Ovary (tissue), 10 donors: ENCODE measurements at places on chromosomes 3 and 15.

GRCh38 chr15:62847900-62848489, 194.6 kb upstream of the TPM1 start:
- peak; percentile 78 for DNase-seq

DNA sequence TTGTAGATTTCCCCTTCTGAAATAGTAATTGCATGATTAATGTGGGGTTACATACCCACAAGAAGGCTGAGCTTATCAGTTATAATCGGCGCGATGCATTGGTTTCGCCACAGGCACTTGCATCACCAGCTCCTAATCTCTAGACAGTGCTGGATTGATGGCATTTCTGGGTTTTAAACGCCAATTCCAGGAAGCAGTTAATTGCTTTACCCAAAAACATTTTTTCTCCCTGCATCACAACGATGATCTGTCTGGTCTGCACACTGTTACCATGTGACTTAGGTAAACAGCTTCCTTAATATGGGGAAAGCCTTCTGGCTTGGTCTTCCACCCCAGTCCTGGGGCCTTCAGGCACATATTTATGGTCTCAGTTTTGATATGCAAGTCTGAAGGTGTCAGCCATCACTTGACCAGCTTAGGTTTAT, 70.0 kb upstream of the HEG1 start:
- no peak for DNase-seq

DNA sequence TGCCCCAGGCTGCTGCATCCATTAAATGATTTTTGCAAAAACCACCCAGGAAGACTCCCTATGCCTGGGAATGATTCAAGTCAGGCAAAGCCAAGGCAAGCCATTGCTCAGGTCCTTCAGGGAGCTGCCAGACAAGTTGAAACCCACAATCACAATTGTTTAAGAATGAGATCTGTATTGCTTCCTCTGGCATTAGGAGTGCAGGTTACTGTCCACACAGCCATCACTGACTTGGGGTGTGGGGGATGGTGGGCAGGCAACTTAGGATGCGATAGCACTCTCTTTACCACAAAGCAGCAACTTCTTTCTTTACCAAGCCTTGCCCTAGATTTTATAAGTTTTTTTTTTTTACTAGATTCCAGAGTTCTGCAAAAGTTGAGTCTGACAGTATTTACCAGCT, 15.0 kb upstream of the IL20RB start:
- no peak for DNase-seq

GRCh38 chr3:100709842-100710260, 557 bp downstream of the TFG start:
- DNase-seq: peak; percentile 51

DNA sequence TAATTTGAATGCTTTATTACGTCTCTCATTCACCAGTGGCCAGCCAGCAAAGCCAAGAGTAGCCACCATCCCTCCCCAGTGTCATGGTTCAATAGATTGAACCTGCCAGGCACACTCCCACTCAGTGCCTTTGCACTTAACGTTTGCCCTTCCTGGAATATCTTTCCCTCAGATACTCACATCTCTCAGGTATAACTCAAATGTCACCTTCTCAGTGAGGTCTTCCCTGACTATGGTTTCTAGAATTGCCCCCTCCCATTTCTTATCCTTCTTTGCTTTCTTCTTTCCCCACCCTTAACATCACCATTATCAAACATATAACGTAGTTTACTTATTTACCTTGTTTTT, 293.8 kb downstream of the LRTM1 start:
- no peak for DNase-seq

DNA sequence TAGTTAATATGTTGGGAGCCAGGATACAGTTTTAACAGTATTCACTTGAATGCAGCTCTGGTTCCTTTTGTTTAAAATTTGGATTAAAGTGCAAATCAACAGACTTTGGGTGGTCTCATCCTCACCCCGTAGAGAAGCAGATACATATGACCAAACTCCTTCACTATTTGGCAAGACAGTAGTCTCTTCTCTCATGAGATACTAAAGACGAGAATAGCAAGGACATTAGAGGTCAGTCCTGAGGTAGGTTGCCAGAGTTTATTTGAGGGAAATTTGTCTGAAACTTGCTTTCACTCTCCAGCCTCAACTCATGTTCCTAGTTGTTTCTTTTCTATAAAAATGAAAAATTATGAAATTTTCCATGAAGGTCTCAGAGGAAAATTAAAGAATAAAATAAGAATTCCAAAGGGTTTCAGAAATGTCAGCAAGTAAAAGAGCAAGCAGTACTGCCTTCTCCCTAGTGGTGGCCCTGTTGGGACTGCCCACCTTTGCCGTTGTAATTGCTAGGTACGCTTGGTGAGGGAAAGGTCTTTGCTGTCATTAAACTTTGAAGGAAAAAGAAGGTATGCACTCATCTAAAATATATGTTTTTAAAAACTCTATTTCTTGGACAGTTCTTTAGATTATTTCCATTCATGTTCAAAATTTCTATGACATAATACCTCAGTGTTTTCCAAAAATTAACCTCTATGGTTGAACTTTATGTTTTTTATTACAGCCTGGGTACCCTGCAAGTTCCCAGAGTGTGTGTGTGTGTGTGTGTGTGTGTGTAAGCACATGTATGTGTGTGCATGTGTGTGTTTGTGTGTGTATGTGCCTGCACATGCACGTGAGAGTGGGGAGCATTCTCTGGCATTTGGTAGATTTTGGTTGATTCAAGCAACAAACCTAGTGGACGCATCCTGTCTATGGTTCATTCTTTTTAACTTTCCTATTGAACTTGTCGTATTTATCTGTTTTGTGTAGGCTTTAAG, 111.4 kb downstream of the CMSS1 start:
- no peak for DNase-seq

- no peak for DNase-seq
These were observed 33.2 kb downstream of the ITGB5 start for GRCh38 chr3:124854009-124854408.

DNA sequence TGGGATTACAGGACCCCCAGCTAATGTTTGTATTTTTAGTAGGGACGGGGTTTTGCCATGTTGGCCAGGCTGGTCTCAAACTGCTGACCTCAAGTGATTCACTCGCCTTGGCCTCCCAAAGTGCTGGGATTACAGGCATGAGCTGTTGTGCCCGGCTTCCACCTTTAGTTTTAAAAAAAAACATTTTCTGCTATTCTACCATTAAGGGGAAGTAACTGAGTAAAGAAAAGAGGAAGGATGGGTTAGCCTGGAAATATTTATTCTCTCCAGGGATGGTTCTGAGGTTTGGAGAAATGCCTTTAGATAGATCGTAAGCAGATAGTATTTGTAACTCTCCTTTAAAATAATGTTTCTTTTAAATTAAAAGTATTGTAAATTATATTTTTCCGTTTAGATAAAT, 3.1 kb downstream of the AP4E1 start:
- DNase-seq: no peak

- no peak for DNase-seq
These were observed 193.2 kb upstream of the ZNF385D start for GRCh38 chr3:21944251-21944650.

DNA sequence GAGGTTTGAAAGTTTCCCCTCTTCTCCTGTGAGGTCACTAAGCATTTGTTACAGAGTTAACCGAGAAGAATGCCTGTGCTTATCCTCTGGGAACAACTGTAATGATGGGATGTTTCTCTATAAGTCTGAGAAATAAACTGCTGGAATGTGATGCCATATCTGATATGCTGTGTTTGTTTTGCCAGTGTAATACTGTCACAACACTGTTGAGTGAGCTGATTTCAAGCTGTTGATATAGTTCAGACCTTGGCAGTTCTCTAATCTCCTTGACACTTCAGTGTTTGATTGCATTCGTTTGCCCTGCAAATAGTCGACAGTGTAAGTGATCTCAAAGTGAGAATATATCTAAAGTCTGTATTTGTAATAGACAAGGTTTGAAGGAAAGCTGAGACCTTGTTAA, 73.3 kb downstream of the PTPRG start:
- no peak for DNase-seq

DNA sequence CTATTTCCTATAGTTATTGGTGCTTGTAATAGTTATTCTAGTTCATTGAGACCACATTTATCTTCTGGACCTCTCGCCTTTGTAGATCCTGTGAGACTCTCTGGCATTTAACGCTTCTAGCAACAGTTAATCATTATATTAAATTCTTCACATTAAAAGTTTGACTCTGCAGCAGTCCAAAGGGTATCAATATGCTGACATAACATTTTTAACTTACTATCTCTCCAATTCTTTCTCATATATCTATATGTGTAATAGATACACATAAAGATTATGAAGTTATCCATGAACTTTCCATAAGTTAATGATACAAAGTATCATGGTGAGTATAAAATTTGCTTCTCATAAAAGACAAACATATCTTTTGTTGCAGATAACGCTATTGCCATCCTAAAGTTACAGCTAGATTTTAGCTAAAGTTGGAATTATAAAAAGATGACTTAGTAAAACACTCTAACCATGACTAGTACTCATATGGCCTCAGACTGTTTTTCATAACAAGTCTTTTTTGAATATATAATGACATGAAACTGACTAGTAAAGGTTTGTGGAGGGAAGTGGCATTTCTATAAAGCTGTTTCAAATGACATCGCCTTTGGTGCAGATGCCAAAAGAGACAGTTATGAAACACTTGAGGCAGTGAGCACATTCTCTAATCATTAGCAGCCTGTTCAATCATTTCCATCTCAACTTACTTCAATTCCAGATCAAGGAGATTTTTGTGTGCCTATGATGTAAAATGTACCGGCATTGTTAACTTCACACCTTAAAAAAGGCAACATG, 379.3 kb upstream of the CBLB start:
- DNase-seq: no peak

DNA sequence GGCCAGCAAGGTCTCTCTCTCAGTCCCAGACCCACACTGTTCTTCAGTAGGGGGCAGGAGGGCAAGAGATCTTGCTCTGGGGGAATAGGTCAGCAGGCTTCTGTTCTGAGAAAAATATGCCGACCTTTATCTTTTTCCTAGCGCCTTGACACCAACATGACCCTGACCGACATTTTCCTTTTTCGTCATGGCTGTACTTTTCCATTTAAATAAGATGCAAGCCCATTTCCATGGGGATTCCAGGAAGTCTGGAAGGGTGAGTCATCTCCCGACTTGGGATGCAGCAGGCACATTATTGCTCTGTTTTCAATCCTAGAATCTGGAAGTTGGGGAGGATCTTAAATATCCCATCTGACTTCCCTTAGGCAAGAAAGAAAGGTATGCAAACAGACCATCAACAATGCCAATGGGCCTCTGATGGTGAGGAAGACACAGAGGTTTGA, 261.5 kb upstream of the LRTM1 start:
- DNase-seq: no peak

DNA sequence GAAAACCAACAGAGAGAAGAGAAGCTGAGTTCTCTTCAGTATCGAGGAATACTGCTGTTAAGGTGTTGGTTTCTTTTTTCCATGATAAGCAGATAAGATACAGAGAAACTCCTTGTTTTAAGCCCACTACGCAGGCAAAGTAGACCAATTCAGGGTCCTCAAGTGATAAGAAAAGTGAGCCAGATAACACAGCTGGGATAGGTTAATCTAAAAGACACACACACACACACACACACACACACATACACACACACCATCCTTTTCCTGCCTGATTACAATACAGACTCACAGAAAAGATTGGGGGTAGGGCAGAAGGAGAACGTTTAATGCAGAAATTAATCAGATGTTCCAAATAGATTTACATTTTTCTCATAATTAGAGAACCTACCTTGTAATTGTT, 6.5 kb upstream of the PHLDB2 start:
- DNase-seq: no peak

GRCh38 chr15:29687939-29688505, 134.2 kb downstream of the TJP1 start:
- no peak for DNase-seq

DNA sequence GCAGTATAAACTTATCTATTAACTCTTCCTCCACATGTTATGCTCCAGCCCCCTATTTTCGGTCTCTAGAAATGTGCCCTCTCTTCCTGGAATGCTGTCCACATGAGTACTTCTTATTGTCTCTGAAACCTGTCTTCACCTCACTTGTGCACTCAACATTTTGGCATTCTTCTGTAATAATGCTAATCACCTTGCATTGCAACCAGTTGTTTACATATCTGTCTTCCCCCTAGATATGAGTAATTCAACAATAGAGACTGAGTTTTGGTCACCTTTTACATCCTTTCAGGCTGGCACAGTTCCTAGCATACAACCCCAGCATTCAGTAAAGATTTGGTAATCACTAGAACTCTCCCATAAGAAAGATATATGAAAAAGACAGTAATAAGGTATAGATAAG, 17.2 kb downstream of the CCDC80 start:
- DNase-seq: no peak

GRCh38 chr15:100372739-100373119, 31.0 kb upstream of the ADAMTS17 start:
- peak; percentile 46 for DNase-seq

DNA sequence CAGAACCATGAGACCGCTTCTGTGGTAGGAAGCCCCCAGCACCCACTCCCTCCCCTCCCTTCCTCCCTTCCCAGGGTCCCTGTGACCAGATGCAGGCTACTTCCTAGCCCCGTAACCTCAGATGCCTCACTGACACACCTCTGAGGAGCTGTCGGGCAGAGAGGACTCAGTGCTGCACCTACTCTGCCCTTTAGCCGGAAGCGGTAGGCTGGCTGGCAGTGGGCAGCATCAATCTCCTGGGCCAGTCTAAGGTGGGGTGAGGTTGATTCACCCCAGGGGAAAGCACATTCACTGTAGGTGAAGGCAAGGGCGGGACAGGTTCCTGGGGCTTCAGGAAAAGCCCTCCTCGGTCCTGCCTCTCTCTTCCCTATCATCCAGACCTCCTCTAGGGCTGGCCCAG, 19.1 kb downstream of the CSRNP1 start:
- no peak for DNase-seq

- DNase-seq: no peak
These were observed 230.7 kb upstream of the TRIM42 start for GRCh38 chr3:140447136-140447535.

GRCh38 chr15:28975766-28976179, 90.0 kb downstream of the APBA2 start:
- no peak for DNase-seq

GRCh38 chr15:25787381-25787780, 75.7 kb downstream of the ATP10A start:
- DNase-seq: no peak

GRCh38 chr3:72625602-72626337, 222.5 kb downstream of the SHQ1 start:
- DNase-seq: no peak

DNA sequence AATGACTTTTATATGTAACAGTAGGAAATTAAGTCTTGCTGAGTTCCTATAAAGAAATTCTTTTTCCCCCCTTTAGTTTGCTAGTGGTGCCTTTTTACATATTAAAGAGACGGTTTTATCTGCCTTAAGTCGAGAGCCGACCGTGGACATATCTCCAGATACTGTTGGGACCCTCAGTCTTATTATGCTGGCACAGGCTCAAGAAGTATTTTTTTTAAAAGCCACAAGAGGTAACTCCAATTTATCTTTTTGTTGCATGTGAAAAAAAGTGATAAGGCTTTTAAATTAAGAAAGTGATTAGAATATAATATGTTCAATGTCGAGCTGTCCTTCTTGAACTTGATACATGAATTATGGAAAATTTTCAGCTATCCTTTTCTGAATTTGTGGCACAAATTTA, 26.7 kb downstream of the PDCD6IP start:
- DNase-seq: no peak
